Heart right ventricle (tissue), 16 donors: ENCODE measurements at places on chromosomes 16 and 17. TPM values are rescaled to one million over a fixed set of nuclear protein-coding genes. Genes with fewer than 3 reads are reported as not detected.

The GJD3 gene
- 6.2 TPM for total RNA-seq

The SLC16A13 gene
- total RNA-seq, result 1.5 TPM

GRCh38 chr16:70422543-70422942, 16.4 kb downstream of the ST3GAL2 start:
- no peak for DNase-seq
- peaks cover 8% of the 10 kb centered on the region for H3K4me1 ChIP-seq
- no peak overlapping the region for H3K4me3 ChIP-seq
- peaks cover 8% of the 10 kb centered on the region for H3K36me3 ChIP-seq

DNA sequence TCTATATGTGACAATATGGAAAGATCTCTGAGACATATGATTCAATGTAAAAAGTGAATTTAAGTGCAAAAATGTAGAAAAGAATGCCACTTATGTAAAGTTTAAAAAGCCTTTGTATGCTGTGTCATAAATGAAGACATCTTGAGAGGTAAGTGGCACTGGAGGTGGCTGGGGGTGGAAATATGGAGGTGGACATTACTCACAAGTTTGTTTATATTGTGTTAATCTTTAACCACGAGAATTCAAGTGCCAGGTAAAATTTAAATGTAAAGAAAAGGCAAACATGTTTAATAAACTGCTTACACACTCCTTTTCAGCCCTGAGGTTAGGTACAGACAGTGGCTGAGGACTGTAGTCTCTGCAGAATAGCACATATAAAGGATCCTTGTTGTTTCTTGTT, 235.1 kb downstream of the ABCC12 start:
- no peaks in the 10 kb centered on the region for H3K4me1 ChIP-seq
- no peak overlapping the region for H3K27ac ChIP-seq
- no peak overlapping the region for H3K4me3 ChIP-seq
- DNase-seq, result no peak
- no peaks in the 10 kb centered on the region for H3K27me3 ChIP-seq
- no peaks in the 10 kb centered on the region for H3K36me3 ChIP-seq

DNA sequence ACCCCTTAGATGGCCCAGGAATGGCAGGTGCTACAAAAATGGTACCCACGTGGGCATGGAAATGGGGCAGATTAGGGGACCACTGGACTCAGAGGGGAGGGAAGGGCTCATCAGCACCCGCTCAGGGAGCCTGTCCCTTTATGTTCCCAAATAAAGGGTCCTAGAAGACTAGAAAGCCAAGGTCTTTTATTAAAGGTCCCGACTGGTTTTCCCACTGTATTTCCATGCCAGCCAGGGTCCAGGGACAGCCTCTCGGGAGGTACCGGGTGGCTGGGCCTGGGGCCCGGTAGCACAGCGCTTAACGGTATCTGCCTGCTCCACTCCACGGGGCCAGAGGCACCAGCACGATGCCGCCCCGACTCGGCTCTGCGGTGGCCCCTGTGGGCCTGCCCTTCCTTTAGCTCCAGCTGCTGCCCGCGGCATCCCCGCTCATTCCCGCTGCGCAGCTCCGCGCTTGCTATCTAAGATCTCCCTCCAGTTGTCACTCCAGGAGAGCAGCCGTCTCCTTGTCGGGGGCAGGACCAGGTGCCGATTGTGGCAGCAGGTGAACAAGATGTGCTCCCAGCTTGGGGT, 1.4 kb downstream of the NT5C start:
- no peak for DNase-seq
- H3K4me1 ChIP-seq, result peaks cover 29% of the 10 kb centered on the region
- peak overlapping the region; percentile 73 for H3K4me3 ChIP-seq
- H3K27ac ChIP-seq, result no peak overlapping the region
- H3K27me3 ChIP-seq, result no peaks in the 10 kb centered on the region
